ENCODE measurements at places on chromosomes 3 and 15. TPM values are rescaled to one million over a fixed set of nuclear protein-coding genes. Genes with fewer than 3 reads are reported as not detected.

ACOX2 gene
- polyA plus RNA-seq = 31.7 TPM

HAPLN3 gene
- polyA plus RNA-seq = 2.8 TPM

SAMMSON gene
- not detected for polyA plus RNA-seq

PP2D1 gene
- not detected for polyA plus RNA-seq

OR5K2 gene
- polyA plus RNA-seq = not detected

MRAS gene
- polyA plus RNA-seq = 55.7 TPM

CCDC39 gene
- 0.09 TPM for polyA plus RNA-seq

GP5 gene
- not detected for polyA plus RNA-seq

CCDC54 gene
- not detected for polyA plus RNA-seq
